Uterus (tissue), 4 donors: ENCODE measurements at places on chromosomes 13 and 19.

GRCh38 chr19:18109733-18110608 lies 12.4 kb downstream of the MAST3 start:
- DNase-seq: peak; percentile 31

GRCh38 chr19:1027650-1028061 lies 1.2 kb downstream of the CNN2 start:
- DNase-seq: no peak

DNA sequence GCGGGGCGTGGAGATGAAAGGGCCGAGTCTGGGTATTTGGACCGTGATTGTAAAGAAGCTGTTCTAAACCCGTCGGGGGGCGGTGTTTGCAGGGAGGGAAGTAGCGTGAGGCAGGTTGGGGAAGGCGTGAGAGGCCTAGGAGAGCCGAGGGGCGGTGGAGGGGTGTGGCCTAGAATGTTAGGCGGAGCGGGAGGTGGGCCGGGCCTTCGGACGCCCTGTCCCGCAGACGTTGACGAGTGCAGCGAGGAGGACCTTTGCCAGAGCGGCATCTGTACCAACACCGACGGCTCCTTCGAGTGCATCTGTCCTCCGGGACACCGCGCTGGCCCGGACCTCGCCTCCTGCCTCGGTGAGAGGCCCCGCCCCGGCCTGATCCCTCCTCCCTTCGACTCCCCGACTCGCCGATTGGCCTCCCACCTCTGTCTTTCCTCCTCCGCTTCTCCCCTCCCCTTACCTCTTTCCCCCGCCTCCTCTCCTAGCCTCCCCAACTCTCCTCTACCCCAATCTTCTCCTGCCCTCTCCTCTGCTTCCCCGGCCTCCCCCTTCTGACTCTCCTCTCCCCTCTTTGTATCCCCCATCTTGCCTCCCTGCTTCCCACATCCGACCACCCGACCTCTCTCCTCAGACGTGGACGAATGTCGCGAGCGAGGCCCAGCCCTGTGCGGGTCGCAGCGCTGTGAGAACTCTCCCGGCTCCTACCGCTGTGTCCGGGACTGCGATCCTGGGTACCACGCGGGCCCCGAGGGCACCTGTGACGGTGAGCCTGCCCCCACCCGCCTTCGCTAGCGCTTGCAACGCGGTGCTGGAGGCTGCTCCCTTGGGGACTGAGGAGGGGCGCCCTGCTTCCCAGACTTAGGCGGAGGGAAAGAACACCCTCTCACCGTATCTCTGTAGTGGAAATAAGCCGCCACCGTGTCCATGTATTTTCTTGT lies 12.8 kb downstream of the LTBP4 start:
- peak; percentile 88 for DNase-seq

DNA sequence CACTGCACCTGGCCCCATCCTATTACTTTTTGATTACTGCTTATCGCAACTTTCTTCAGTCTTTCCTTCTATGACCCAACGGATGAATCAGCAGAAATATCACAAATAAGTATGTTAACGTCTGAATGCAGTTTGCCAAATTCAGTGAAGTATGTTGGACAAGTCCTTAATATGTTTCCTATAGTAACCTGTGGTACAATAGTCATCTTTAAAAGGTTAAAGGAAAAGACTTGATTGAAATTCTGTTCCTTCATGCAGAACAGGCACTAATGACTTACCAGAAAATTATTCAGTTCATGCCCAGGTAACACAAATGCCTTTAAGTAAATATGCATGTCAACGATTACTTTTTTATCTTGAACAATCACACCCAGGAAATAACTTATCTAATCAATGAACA lies 242.6 kb downstream of the KCTD12 start:
- DNase-seq: no peak

DNA sequence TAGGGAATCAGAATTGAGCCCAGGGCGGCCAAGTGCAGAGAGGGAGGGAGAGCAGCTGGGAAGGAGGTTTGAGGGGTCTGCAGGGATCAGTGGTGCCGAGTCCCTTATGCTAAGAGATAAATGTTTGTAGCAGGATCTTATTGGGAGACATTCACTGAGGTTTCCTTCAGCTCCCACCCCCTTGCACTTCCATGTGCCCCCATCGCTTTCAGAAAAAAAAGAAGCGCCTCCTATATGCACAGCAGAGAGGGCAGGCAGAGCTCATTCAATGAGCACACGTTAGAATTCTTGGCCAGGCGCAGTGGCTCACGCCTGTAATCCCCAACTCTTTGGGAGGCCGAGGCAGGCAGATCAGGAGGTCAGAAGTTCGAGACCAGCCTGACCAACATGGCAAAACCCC lies 28.0 kb downstream of the CYP4F2 start:
- DNase-seq: no peak

DNA sequence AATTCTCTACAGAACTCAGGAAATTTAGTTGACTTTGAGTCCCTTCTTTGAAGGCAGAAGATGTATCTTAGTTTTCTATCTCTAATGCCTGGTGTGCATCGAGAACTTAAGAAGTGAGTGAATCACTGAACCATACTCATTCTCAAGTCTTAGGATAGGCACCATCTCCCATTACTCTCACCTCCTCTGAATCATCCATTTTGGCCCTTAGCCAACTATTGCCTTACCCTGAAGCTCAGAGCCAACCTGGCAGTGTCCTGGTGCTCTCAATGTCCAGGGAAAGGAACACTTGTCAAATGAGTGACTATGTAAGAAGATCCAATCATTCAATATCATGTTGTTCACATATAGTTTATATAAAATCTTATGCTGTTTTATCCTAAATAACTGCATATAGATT lies 146.6 kb downstream of the RGCC start:
- no peak for DNase-seq

GRCh38 chr13:59946944-59947343 lies 216.8 kb downstream of the DIAPH3 start:
- no peak for DNase-seq

- no peak for DNase-seq
Measured at GRCh38 chr13:95552208-95552538, 347 bp upstream of the CLDN10 start.

DNA sequence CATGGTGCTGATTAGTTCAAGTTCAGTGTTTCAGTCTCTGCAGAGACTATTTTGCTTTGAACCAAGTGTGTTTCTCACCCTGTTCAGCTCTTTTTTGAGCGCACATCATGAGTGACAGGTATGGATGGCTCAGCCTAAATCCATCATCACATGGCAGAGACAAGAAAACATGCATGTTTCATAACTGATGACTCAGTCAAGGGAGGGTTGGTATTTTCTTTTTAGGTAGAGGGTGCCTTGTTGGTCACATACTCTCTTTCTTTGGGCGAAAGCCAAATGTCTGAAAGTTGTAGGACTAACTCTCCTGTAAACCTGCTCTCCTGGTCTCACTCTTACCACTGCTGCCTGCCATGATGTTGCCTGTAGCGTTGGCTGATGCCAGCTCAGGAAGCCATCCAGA lies 48.1 kb upstream of the RAP2A start:
- no peak for DNase-seq

- DNase-seq: no peak
Measured at GRCh38 chr13:50940509-50940908, 30.9 kb downstream of the RNASEH2B start.

DNA sequence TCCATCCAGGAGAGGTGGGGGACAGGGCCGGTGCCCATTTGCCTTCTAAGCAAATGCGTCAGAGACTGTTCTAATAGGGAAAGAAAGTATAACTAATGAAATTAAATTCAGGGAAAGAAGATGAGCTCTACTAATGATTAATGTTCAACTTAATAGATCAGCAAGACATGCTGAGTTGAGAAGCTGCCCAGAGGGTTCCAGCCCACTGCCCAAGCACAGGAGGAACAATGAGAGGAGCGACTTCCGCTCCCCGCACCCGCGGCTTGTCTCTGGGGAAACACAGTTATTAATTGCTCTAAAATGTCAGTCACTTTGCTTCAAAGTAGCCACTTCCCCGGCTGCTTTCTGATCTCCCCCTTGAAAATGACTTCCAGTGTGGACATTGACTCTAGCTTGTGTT lies 331.3 kb downstream of the UQCRFS1 start:
- DNase-seq: no peak

DNA sequence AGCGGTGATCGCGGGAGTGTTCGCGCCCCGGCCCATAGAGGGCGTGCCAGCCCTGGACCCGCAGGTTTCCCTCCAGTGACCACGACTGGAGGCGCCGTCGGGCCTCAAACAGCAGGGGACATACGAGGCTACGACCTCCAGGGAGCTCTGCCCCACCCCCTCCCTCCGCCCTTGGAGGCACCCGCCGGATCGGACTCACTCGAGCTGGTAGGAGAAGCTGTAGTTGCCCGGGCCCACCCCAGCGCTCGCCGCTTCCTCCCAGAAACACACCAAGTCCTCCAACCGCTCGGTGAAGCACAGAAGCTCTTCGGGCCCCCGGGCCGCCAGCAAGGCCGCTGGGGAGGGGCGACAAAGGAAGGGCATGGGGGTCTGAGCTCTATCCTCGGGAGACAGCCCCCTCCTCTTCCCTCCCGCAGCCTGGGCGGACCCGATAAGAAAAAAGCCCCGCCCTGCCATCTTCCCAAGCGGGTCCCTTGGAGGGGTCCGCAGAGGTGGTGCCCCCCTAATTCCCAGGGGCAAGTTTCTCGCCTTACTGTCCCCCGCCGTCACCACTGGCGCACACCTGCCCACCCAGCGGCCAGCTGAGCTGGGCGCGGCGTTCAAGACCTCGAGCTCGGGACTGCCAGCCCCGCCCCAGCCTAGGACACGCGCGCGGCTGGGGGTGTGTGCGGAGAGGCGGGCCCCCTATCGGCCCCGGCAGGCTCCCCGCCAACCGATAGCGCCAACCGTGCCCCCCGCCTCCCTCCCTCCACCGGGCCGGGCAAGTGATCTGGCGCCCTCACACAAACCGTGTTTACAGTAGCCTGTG lies 1.0 kb downstream of the EPOR start:
- DNase-seq: no peak

DNA sequence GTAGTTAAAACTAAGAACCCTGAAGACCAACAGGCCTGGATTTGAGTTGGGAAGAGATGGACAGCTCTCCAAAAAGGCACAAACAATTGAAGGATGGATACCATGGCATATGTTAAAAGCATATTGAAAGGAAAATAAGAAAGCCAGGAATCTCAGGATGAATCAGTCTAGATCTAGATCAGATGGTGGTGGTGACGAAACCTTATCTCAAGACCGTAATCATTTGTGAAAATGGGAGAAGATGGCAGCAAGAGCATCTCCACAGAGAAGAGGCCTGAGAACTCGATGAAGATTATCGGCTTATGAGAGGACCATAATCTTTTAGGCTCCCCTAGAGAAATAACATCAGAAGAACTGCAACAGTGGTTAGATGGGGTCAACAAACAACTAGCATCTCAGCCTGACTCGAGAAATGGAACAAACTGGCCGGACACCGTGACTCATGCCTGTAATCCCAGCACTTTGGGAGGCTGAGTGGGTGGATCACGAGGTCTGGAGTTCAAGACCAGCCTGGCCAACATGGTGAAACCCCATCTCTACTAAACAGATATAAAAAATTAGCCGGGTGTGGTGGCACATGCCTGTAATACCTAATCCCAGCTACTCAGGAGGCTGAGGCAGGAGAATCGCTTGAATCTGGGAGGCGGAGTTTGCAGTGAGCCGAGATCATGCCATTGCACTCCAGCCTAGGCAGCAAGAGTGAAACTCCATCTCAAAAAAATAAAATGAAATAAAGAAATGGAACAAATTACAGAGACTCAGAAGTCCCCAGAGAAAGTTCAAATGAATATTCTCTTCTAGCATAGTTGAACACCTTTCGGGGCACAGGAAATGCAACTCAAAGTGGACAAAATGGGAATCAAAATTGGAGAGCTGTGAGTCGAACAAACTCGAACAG lies 47.6 kb downstream of the FOXO1 start:
- no peak for DNase-seq

DNA sequence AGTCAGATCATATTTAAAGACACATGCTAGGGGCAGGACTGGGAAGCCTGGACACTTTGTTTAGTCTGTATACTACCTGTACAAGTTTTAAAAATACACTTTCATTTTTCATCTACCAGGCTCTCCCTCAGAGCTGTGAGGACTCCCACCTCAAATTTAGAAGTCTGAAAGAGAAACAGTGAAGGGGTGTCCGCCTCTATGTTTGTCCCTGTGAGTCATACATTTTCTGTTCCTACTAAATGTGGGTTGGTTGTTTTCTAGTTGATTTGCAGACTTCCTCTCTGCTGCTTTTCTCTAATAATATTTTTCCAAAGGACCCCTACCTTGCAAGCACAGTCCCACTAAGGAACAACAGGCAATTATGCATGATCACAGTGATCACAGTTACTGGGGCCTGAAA lies 110.5 kb downstream of the ENOX1 start:
- no peak for DNase-seq

- DNase-seq: no peak
Measured at GRCh38 chr13:24763596-24764275, at the start of gene RNF17. Gene RNF17, plus strand, starts transcription at chr13:24764169. Its CDS starts 35 bp downstream, at chr13:24764204.

GRCh38 chr13:95540888-95541287 lies 11.6 kb upstream of the CLDN10 start:
- no peak for DNase-seq

DNA sequence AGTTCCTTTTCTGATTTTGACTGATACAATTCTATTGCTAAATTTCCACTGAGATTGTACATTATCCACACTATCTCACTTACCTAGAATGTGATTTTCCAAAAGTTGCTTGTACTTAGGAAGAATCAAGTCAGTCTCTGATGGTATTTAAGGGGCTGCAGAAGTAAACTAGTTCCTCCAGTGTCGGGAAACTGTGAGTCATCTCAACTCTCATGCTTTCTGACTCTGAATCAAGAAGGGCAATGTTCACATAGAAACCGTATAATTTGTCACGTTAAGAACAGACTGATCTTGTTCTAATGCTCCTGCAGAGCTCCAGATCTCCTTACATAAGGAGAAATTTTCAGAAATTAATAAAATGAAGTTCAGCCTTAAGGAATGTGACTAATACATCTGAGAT lies 369.3 kb downstream of the KLF5 start:
- DNase-seq: no peak

DNA sequence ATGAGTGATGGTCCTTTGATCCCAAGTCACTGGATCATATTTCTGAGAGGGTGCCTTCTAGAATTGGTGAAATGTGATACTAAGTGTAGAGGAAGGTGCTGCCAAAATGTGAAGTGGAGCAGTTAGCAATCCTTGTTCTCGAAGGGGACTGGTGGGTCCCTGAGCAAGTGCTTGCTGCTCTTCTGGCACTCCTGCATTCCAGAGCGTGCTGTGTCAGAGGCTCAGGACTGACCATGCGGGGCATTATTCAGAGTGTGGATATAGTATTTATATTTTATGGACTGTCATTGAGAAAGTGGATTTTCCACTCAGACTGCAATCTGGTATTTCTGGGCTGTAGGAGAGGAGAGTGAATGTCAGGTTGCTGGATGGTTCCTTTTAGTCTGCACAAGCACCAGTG lies 152.6 kb upstream of the KL start:
- no peak for DNase-seq

DNA sequence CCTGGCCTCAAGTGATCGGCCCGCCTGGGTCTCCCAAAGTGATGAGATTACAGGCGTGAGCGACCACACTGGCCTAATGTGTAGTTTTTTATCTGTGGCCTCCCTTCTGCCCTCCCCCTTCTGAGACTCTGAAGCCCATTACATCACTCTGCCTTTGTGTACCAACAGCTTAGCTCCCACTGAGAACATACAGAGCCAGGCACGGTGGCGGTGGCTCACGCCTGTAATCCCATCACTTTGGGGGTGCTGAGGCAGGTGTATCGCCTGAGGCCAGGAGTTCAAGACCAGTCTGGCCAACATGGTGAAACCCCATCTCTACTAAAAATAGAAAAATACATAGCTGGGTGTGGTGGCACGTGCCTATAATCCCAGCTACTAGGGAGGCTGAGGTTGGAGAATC lies 12.6 kb downstream of the NCR1 start:
- no peak for DNase-seq

- DNase-seq: no peak
Measured at GRCh38 chr13:111506125-111506524, 185.7 kb downstream of the TEX29 start.
